Germinal center (tissue), 1 donor: ENCODE measurements at places on chromosomes 12 and 14.

- no peak for DNase-seq
Measured at GRCh38 chr12:57340104-57340503, 89.1 kb upstream of the STAC3 start.

DNA sequence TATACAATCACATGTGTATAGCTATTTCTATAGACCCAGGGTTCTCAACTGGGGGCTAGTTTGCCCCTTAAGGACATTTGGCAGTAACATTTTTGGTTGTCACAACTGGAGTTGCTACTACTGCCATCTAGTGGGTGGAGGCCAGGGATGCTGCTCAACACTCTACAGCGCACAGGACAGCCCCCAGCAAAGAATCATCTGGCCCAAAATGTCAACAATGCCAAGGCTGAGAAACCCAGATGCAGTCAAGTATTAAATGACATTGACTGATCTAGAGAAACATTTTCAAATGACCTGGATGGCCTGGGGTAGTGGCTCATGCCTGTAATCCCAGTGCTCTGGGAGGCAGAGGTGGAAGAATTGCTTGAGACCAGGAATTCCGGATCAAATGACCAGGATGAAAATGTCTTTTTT is 5.8 kb downstream of the WSB2 start:
- DNase-seq, result peak; percentile 59

DNA sequence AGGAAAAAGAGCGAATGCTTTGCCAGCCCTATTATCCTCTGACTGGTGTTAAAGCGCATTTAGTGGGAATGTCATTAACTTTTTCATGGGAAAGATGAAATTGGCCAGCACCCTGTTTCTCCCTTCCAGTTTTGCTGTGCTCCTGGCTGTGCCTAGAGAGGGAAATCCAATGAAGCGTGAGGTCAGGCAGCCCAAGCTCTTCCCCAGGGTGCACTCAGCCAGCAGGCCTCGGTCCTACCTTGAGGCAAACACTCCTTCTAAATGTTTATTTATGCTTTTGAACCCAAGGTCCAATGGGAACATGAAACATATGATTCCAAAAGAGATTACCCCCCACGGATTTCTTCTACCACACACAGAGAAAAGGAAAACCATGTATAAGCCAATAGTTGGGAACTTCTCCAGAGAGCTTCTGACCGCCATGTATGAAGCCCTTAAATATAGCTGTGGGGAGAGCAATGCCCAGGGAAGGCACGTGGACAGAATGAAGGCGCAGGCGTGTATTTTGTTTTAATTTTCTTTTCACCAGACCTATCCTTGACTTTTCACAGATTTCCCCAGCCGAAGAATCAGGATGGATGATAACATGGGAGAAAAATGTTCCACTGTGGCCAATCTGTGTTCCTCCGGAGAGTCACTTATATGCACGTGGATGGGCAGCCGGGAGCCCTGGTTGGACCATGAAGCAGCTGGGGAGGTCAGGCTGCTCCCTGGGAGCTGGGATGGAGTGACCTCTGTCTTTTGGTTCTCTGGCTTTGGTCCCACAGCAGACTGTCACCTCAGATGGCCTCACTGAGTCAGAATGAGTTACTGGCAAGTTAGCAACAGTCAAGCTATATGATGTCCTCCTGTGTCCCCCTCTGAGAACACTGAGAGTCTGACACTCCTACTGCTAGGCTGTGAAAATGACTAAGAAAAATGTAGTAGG is 37.3 kb downstream of the GPR135 start:
- no peak for DNase-seq

DNA sequence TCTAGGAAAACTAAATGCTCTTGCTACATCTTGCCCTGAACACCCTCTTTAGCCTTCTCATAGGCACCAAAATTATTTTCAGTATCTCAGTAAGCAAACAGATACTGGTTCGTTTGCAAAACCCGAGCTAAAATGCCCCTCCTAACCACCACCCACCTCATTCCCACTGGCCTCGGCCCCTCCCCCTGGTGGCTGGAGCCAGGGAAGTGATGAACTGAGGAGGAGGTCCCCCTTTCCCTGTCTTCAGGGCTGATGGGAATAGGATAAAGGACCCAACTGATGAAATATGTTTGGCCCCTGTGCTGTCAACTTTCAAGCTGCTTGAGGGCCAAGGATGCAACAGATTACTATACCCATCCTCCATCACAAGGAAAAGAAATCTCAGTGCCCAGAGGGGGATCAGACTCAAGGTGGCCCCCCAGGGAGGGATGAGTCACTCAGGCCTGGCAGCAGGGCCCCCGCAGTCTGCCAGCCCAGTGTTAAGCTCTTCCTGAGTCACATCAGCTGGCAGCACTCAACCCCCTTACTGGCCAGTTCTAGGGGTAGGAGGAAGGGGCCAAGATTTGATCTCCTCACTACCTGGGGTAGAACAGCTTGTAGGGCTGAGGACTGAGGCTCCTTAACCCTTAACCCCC is 1.7 kb downstream of the ANKRD52 start:
- DNase-seq, result no peak

DNA sequence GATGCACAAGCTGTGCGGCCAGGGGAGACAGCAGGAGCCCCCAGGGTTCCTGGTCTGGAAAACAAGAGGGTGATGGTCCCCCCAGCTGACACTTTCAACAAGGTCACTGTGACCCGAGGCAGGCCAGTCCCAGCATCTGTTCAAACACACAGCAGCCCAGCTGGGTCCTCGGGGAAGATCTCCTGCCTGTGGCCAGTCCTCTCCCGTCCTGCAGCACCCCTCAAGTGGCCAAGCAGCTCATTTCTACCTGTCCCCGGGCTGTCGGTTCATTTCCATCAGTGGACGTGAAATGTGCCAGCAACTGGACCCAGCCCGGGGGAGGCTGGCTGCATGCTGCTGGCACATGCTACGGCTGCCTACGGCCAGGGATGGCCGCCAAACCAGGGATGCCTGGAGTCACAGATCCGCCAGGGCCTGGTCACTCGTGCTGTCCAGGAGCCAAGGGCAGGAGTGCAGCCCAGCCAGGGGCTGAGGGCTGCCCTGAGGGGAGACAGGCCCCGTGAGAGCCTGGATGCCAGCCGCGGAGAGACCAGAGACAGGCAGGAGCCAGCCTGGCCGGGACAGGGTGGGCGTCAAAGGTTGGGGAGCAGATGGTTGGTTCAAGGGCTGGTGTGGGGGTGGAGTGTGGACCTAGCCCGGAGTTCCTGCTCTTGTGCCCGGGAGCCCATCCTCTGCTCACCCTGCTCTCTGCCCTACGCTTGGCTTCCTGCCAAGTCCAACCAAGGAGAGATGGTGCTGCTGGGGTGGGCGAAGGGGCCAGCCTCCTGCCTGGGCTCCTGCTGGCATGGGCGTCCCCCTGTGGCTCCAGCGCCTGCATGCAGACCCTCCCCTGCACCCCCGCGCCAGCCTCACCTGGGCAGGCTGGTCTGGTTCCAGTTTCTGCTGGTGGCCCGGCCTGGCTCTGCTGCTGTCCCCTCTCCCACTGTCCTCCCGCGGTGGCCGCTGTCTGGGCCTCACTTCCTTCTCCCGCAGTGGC is 143.8 kb downstream of the ADGRD1 start:
- DNase-seq, result no peak

GRCh38 chr14:33709283-33709682 is 241.6 kb downstream of the EGLN3 start:
- no peak for DNase-seq

DNA sequence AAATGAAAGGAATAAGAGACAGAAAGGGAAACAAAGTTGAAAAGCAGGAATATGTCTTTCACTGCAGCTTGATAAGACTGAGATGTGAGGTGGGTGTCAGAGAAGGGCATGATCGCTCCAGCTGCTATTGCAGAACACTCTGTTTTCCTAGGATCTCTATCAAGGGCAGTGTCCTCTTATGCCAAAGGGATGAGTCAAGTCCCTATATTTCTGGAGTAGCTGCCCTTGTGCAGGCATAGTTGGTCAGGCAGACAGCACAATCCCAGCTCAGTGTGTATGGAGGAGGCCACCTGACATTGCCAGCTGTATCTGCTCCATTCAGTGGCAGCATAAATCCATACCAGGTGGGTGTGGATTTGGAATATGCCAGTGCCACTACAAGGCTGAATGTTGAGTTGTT is 101.6 kb downstream of the DAD1 start:
- DNase-seq, result no peak
